Common myeloid progenitor, CD34-positive (primary cell): ENCODE measurements at places on chromosomes 12 and 14.
A peak's percentile ranks its signal among the peaks of the same experiment; 100 is the strongest.

GRCh38 chr14:31405106-31405505 is 15.2 kb downstream of the HEATR5A start:
- no peak for DNase-seq

DNA sequence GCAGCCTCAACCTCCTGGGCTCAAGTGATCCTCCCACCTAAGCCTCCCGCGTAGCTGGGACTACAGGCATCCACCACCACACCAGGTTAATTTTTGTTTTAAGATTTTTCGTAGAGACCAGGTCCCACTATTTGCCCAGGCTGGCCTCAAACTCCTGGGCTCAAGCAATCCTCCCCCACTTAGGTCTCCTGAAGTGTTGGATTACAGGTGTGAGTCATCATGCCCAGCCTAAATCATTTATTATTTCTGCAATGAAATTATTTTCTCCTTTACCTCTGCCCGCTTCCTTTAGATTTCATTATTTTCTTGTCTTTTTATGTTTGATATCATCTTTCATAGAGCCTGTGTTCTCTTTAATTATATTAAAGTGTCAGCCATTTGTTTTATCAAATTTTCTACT is 165.2 kb upstream of the OTX2 start:
- DNase-seq, result no peak

DNA sequence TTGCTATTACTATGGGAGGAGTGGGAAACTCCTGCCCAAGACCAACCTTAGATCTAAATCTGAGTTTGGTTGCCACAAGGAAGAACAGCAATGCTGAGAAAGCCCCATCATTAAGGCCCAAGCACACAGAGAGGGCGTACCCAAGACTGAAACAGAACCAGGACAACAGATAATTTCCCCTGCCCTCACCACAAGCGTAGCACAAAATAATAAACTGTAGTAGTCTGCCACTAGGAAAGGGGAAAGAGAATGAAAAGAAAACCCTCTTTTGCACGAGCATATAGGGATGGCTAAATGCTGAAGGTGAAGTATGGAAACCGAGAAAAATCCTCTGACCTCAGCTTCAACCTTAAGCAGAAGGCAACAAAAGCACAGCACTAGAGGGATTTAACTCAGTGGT is 76.5 kb upstream of the DHRS4 start:
- DNase-seq, result no peak

GRCh38 chr14:77318006-77318553 is 2.6 kb downstream of the POMT2 start:
- DNase-seq, result no peak

DNA sequence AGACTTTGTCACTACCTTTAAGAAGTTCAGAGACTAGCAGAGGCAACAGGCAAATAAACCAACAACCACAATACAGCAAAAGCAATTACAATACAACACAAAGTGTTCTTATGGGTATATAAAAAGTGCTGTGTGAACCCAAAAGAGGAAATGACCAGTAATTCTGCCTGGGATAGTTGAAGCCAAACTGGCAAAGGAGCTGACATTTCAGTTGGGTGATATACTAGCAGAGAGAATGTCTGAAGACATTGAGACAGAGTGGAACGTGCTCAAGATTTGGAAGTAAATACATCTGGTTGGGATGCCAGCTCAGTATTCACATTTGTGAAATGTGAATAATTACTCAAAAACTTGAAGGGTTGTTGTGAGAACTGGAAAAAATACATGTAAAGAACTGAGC is 80.6 kb upstream of the GTF2A1 start:
- peak; percentile 67 for DNase-seq

DNA sequence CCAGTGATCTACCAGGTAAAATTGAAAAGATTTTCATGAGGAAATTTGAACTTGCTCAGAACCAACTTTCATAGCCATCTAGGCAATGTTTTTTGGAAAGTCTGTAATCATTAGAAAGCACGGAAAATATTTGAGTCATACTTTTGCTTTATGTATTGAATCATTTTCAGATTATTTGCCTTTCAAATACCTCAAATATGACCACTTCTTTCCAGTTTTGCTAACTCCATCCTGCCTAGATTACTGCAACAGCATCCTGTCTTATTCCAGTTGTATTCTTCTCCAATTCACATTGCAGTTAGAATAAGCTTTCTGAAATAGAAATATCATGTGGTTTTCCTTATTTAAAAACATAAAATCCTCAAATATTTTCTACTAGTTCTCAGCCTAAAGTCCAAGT is 239.8 kb upstream of the FAR2 start:
- no peak for DNase-seq

- no peak for DNase-seq
Observed at GRCh38 chr12:18101043-18101442, 11.1 kb upstream of the RERGL start.

DNA sequence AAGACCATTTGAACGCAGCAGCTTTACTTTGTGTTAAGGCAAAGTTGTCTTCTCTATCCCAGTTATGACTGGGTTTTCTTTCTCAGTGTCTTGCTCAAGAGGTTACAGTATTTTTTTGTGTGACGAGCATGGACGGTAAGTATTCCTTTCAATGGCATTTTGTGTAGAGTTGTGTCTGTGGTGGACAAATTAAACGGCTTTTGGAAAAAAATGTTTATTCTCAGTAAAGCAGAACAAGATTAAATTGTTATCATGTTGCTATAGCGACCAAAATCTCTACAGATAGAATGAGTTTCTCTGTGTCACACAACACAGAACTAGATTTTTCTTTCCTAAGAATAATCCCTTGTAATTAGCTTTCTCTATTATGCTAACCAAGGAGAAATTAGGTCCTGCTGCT is 417.1 kb downstream of the AEBP2 start:
- peak; percentile 68 for DNase-seq

DNA sequence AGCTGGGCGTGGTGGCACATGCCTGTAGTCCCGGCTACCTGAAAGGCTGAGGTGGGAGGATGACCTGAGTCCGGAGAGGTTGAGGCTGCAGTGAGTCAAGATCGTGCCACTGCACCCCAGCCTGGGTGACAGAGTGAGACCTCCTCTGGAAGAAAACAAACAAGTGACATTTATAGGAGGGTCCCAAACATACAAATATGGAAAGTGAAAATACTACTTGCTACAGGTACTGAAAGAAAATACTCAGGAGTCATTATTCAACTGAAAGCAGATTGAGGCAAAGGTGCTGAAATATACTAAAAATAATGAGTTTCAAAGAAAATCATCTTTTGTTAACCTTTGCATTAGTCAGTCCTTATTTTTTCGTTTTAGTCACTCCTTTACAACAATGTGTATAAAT is 53.5 kb downstream of the ETV6 start:
- no peak for DNase-seq

DNA sequence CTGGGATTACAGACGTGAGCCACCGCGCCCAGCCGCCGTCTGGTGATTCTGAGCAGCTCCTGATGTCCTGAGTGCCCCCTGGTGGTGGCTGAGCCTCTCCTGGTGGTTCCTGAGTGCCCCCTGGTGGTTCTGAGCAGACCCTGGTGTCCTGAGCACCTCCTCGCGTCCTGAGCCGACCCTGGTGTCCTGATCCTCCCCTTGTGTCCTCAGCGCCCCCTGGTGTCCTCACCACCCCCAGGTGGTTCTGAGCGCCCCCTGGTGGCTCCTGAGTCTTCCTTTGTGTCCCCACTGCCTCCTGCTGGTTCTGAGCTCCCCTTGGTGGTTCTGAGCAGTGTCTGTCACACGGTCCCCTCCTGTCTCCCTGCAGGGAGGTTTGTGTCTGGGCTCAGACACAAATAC is 1304.9 kb downstream of the TMEM121 start:
- DNase-seq, result peak; percentile 82

GRCh38 chr12:95836630-95837239 is 22.0 kb upstream of the SNRPF start:
- no peak for DNase-seq

- DNase-seq, result peak; percentile 33
Observed at GRCh38 chr12:100138803-100139098, 3.9 kb downstream of the BLTP3B start.

DNA sequence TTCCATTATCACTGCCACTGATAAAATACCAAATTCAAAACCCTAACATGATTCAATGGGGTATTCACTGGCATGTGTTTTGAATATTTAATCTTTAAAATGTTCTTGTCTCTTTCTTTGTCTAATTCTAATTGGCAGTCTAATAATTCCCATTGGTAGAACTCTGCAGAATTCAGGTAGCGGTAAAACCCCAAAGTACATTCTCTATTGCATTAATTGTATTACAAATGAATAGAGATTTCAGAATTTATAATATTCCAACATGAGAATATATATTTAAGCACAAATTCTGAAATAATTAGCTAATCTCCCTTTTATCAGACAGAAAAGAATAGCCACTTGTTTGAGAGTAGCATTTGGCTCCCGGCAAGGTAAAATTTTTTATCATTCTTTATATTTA is at the start of gene OR4N5:
Gene OR4N5 (plus strand): TSS at position 301 of the 400 bp plus-strand sequence. CDS start 4,916 bp downstream, outside the sequence.
- no peak for DNase-seq

DNA sequence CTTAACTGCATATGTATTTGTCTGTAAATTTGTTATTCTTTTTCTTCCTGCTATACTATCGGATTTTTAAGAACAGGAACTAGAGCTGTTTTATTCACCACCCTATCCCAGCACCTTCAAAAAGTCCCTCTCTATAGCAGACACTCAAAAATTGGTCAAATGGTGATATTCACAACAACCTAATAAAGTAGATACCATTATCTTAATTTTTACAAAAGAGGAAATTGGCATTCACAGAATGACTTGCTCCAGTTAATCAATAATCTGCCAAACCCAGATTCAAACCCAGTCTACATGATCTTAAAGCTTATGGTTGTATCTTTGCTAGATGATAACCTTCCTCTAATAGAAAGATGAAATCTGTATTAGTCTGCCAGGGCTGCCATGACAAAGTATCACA is 426.6 kb downstream of the EGLN3 start:
- DNase-seq, result no peak

DNA sequence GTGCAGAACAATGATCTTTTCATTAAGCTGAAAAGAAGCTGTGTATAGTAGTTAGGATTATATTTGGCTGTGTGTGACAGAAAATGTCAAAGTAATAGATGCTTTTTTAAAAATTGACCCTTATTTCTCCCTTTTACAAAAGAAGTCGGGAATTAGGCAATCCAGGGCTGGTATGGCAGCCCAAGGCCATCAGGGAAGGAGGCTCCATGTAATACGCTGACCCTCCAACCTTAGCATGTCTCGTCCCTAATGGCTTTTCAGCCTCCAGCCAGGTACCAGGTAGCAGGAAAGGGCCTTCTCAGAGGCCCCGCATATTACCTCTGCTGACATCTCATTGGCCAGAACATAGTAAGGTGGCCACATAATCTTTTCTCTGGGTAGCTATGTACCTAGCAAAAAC is 79.7 kb downstream of the VCPKMT start:
- DNase-seq, result no peak

GRCh38 chr12:54300732-54301427 is at the start of gene NFE2:
Gene NFE2 (minus strand): TSS chr12:54301015. CDS start chr12:54295248, 5,767 bp downstream.
- no peak for DNase-seq

GRCh38 chr12:115172521-115172920 is 488.5 kb upstream of the TBX3 start:
- DNase-seq, result no peak

DNA sequence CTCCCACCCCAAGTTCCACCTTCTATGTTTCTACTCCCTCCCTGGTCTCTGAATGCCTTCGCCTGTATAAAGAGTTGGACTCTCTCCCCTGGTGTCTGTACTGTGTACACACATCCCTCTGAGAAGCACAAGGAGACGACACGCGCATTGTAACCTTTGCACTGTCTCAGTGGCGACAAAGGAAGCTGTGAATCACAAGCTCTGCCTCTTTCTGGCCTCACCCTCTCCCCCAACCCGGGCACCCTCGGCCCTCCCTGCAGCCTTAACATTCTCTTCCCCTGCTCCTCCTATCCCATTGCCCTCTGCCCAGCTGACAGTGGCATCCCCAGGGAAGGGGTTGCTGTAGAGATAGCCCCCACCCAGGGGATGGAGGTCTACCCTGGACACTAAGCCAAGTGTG is 2.5 kb upstream of the SMARCD1 start:
- DNase-seq, result no peak

GRCh38 chr14:93720076-93720815 is 68.0 kb downstream of the PRIMA1 start:
- DNase-seq, result no peak

DNA sequence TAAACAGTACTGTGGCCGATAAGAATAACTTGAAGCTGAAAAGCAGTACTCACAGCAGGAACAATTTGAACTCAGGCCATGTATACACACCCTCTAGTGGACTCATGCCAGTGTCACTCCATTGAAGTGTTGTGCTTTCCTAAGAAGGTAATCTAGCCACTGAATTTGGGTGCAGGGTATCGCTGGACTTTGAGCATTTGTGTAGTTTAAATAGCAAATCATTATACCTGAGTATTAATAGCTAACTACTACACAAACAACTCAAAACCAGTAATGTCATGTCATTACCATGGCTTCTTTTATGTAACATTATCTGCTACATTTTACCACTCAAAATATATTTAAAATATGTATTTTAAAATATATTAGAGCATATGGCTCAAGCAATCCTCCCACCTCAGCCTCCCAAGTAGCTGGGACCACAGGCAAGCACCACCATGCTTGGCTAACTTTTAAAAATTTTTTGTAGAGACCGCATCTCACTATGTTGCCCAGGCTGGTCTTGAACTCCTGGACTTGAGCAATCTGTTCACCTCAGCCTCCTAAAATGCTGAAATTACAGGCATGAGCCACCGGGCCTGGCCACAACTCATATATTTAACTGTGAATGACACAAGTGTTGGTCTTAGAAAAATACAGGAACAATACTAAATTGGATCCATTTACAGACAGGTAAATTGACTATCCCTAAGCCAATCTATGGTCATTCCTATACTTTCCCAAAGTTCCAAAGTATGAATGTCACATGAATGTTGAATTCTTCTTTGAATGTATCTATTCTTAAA is 25.6 kb upstream of the ARID4A start:
- peak; percentile 39 for DNase-seq

GRCh38 chr12:18899162-18899561 is 161.2 kb downstream of the CAPZA3 start:
- no peak for DNase-seq

- DNase-seq, result no peak
Observed at GRCh38 chr14:30993071-30993470, 32.4 kb upstream of the AP4S1 start.

DNA sequence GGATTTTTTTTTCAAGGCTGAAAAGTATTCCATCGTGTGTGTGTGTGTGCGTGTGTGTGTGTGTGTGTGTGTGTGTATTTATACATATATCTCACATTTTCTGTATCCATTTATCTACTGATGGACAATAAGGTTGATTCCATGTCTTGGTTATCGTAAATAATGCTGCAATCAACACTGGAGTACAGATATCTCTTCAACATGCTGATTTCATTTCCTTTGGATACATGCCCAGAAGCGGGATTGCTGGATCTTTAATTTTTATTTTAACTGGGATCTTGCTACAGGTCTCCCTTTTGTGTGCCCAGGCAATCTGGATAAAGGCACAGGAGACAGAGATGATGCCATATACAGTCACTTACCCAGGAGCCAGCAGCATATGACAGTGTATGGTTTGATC is 338.1 kb downstream of the SOX5 start:
- DNase-seq, result no peak
